ENCODE measurements at places on chromosomes 1 and 21.
A peak's percentile ranks its signal among the peaks of the same experiment; 100 is the strongest.

- peak; percentile 46 for DNase-seq
Observed at GRCh38 chr1:34268311-34268954, 91.7 kb downstream of the C1orf94 start.

GRCh38 chr1:50208756-50209155 is 100.0 kb downstream of the ELAVL4 start:
- DNase-seq = no peak

- DNase-seq = no peak
Observed at GRCh38 chr1:185699874-185700273, 34.3 kb upstream of the HMCN1 start.

GRCh38 chr1:15328351-15329103 is 81.2 kb upstream of the EFHD2 start:
- DNase-seq = peak; percentile 45

- DNase-seq = no peak
Observed at GRCh38 chr1:225999912-226000337, 782 bp upstream of the SDE2 start.

GRCh38 chr1:6059866-6060265 is 14.2 kb downstream of the KCNAB2 start:
- DNase-seq = no peak

- no peak for DNase-seq
Observed at GRCh38 chr1:226569879-226570547, 21.4 kb downstream of the STUM start.

DNA sequence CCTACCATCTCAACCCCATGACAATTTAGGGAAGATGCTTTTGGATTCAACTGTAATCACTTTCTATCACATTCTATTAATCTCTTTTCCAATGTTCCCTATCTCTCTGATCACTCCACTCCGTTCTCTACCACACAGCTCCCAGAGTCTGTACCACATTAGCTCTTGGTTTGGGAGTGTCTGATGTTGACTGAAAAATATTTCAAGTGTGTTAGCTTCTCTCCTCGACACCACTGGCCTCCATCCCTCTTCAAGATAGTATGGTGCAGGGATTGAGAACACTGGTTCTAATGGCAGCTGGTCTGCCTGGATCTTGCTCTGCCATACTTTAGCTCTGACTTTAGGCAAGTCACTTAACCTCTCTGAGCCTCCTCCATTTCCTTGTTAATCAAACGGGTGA is 39.9 kb downstream of the ATP1A1 start:
- DNase-seq = no peak

- DNase-seq = peak; percentile 79
Observed at GRCh38 chr1:9101510-9102146, 27.3 kb downstream of the GPR157 start.

DNA sequence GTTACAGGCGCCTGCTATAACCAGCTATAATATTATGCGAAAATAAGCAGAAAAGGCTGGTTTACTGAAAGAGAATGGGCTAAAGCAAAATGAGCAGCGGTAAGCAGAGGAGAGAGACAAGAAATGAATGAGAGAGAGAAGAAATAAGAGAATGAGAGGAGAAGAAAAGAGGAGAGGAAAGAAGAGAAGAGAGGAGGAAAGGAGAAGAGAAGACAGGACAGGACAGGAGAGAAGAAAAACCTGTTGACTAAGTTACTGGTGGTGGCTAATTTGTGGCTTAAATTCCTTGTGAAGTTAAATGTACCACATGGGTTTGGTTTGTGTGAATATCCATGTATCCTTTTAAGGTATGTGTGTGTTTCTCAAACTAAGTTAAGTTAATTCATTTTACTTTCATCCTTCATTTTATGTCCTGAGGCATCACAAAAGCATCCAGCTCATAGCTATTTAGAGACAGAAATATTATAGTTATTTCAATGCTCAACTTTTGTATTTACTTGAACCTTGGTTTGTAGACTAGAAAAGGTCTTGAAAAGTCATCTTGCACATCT is 3.1 kb upstream of the DDR2 start:
- DNase-seq = no peak

DNA sequence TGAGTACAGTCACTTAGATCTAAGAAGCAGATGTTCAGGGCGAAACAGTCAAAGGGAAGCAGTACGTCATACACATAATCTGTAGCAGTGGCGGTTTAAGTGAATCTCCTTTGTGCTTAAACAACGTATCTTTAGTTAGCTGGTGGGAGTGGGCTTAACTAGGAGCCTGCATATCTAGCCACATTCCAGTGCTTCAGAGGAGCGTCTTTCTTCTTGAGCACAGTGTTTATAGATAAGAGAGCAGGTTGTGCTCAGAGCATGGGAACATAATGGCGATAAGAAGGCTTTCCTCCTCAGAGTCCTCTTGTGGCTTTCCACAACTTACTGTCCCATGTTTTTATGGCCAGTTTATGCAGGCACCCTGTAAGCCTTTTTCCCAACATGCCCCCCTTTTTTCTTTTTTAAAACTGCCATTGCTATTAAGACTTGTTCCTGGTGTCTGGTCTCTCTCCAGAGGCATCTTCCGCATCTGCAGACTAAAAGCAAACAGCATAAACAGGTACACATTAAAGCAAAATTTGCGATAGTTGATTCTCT is 3.2 kb downstream of the DAP3 start:
- DNase-seq = no peak

- DNase-seq = peak; percentile 81
Observed at GRCh38 chr1:39491146-39491921, at the start of gene BMP8A. Gene BMP8A (plus strand): TSS chr1:39491636. CDS start chr1:39491992, 356 bp downstream.

DNA sequence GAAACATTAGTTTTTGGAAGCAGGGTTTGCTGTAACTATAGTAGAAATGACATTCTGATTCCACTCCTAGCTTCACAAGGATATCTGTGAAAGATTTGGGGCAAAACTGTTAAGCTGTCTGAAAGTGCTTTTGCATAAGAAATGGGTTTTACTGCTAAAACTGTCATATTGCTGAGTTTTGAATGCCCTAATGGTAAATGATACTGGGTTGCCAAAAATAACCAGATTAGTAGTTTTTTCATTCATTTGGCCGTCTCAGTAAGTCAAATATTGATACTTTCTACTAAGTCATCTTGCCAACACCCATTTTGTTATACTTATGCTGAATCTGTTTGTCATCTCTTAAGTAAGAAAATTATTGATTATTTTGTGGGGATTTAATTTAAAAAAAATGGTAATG is 399 bp upstream of the PTPRC start:
- DNase-seq = no peak

DNA sequence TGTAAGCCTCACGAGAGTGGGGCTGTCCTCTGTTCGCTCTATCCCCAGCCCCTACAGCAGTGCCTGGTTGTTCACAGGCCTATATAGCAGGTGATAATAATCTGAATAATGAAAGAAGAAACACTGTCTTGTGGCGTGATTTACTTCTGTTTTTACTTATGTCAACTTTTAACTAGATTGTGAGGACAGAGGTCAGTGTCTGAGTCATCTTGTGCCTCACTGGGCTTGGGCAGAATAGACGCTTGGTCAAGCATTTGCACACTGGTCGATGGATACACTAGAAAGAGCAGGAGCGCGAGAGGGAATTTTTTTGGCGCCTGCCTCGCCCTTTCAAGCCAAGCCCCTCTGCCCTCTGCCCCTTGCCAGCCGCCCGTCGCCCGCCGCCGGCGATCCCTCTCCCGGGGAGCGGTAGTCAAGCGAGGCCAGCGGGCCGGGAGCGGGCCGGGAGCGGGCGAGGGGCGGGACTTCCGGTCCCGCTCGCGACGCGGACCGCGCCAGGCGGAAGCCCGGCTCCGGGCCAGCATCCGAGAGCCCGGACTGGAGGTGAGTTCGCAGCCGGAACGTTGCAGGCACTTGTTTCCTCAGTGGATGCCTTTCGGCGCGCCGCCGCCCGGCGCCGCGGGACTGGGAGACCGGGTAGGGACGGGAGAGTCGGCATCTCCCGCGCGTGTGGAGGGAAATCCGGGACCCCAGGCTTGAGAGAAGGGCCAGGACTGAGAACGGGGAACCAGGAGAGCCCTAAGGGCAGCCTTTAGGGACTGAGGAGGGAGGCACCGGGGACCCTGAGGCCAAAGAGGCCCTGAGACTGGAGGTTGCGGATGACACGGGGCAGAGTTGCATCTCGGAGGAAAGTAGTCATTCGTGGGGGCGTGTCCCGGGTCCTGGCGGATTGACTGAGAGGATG is at the start of gene DISP1:
Gene DISP1 (plus strand): TSS at position 504 of the 904 bp plus-strand sequence. CDS start 127,785 bp downstream, outside the sequence.
- DNase-seq = peak; percentile 92
